ENCODE measurements at places on chromosomes 7 and 10.

GRCh38 chr10:114545071-114545470 lies 113.0 kb downstream of the ABLIM1 start:
- DNase-seq: no peak

GRCh38 chr7:19491371-19491770 lies 217.5 kb downstream of the POLR1F start:
- no peak for DNase-seq

GRCh38 chr7:121235201-121235600 lies 93.6 kb upstream of the WNT16 start:
- no peak for DNase-seq

- DNase-seq: no peak
Measured at GRCh38 chr7:17681965-17682364, 258.3 kb downstream of the SNX13 start.

GRCh38 chr7:157432541-157432956 lies 95.7 kb downstream of the DNAJB6 start:
- peak; percentile 93 for DNase-seq

- DNase-seq: peak; percentile 73
Measured at GRCh38 chr10:129861776-129862531, 102.1 kb downstream of the EBF3 start.

GRCh38 chr10:127522298-127522697 lies 26.8 kb upstream of the NPS start:
- DNase-seq: no peak

GRCh38 chr10:117884093-117884492 lies 162.6 kb downstream of the RAB11FIP2 start:
- no peak for DNase-seq

- DNase-seq: no peak
Measured at GRCh38 chr7:98995523-98996149, 117.3 kb downstream of the TRRAP start.

DNA sequence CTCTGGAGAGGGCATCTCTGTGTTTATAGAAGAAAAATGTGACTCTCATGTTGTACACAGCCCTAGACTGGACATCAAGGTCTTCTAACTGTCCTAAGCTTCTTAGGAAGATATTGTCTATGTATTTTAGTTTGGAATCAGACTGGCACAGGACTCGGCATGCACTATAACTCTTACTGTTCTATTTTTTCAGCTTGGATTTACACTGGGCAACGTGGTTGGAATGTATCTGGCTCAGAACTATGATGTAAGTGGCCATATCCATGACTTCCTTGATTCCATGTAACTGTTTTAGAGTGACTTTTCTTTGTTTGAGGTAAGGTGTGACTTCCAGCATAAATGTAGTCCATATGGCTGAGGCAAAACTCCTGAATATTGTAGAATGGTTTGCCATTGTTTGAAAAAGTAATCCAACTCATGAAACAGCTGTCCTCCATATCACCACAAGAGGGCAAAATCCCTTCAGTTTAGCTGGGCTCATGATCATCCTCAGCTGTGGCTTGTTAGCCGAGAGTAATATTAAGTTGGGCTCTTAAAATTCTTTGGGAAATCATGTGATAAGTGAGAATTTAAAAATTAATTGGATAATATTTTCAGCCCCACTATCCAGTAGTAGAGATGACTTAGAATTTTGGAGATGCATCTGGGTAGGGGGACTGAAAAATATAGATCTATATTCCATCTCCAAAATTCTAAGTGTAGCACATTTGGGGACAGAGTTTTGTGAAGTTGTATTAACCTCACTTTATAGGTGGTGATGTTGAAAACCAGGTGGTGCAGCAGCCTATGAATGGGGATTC lies 10.4 kb downstream of the STMP1 start:
- DNase-seq: peak; percentile 63

DNA sequence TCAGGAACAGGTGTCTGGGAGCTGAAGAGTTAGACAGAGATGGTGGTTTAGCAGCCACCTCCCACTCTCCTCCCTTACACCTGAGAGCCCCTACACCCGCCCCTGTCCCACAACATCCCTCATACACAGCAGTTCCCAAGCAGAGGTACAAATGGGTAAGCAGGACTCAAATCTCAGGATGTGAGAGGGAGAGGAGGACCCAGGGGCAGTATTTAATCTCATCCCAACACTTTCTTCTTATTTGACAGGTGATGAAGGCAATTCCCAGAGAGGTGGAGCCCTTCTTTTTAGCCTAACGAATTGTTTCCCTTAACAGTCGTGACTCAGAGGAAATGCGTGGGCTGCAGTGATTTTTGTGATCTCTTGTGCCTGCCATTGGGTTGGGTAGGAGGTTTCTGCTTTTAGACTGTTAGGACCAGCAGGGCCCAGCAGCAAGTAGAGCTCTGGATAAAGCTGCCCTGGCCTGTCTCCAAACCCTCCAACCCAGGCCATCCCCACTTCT lies 191.3 kb downstream of the HECW1 start:
- no peak for DNase-seq

GRCh38 chr7:158374146-158374545 lies 213.5 kb downstream of the PTPRN2 start:
- no peak for DNase-seq

DNA sequence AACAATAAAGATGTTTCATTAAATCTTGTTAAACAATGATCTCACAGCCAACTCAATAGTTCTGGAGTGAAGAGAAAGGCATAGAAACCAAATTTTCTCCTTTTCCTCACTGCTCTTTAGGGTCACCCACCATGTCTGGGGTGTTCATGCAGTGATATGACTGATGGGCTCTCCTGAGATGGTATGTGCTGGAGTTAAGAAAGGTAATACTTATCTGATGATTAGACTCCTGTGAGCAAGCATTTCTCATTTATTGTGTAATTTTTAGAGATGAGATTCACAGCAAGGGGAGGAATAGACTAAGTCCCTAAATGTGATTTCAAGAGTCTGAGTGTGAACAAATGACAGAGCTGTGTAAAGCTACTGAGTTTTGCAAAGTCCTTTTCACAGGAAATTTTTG lies 1361.3 kb upstream of the CELF2 start:
- no peak for DNase-seq

DNA sequence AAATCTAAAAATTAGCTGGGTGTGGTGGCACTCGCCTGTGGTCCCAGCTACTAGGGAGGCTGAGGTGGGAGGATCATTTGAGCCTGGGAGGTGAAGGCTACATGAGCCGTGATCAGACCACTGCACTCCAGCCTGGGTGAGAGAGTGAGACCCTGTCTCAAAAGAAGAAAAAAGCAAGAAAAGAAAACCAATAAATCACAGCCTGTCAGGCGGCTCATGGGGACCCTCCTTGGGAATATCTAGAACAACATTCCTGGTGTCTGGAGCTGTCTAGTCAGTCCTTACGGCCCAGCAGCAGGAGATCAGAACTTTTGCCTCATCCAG lies 130.6 kb upstream of the TNRC18 start:
- no peak for DNase-seq

GRCh38 chr10:73366381-73367298 lies 8.0 kb upstream of the CFAP70 start:
- DNase-seq: no peak

- no peak for DNase-seq
Measured at GRCh38 chr10:13340068-13340467, 8.0 kb downstream of the SEPHS1 start.

DNA sequence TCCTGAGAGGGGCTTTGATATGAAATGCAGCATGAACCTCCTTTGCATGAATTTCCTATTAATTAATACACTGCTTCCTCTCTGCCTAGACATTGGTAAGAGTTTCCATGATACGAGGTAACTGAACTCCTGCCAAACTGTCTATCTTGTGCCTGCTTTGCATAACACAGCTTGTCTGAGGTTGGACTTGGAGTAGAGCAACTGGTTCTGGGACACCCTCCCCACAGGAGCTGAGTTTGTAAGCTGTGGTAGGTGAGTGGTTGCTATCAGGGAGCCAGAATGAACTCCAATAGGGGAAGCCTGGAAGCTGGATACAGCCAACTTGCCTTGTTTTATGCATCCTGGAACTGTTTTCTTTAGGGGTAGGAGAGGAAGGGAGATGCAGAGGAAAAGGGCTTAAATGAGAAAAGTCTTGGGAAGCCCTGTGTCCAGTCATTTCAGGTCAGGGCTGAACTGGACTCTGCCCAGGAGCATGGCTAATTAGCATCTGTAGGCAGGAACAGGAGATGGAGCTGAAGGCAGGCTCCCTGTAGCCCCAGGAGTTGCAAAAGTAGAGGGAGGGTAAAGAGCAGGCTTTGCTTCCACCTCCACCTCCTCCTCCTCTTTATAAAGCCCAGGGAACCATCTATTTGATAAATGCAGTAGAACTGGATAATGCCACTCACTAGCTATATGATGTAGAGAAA lies 73.2 kb upstream of the GPR158 start:
- no peak for DNase-seq

DNA sequence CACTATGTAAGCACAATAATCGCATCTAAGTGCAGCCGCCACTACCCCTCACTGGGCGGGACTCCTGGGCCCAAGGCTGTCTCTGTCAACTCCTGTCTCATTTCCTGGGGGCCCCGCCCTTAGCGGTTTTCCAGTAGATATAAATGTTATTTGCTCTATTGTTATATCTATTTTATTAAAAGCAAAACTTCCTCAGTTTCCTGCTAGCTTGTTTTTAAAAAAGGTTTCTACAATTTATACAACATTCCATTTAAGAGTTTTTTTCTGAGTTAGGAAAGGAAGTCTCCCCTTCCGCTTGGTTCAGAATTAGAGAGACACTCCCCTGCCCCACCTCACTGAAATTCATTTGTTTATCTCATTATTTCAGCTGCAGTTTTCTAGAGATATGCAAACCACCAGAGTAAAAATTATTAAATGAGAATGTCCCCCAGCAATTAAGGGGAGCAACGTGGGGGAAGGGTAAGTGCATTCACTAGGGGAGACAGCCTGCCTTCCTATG lies 82.7 kb downstream of the RAMP3 start:
- DNase-seq: no peak

DNA sequence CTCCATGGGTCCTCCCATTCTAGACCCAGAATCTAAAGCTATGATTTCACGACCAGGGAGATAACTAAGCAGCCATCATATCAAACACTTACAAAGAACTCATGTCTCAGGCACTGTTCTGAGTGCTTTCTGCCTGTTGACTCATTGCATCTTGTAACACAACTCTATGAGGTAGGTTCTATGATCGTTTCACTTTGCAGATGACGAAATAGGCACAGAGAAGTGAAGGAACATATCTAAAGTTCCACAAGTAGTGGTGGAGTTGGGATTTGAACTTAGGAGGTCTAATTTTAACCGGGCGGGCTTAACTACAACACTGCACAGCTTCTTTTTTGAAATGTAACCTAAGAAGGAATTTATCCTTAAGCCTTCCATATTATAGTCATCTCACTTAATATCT lies 2.9 kb downstream of the RBP4 start:
- DNase-seq: no peak

GRCh38 chr10:33876584-33877400 lies 542.3 kb upstream of the NRP1 start:
- DNase-seq: no peak

- no peak for DNase-seq
Measured at GRCh38 chr10:2036209-2036608, 298.9 kb upstream of the ADARB2 start.

GRCh38 chr10:3803295-3803926 lies 18.4 kb upstream of the KLF6 start:
- no peak for DNase-seq
